ENCODE measurements at places on chromosomes 12 and 14.

DNA sequence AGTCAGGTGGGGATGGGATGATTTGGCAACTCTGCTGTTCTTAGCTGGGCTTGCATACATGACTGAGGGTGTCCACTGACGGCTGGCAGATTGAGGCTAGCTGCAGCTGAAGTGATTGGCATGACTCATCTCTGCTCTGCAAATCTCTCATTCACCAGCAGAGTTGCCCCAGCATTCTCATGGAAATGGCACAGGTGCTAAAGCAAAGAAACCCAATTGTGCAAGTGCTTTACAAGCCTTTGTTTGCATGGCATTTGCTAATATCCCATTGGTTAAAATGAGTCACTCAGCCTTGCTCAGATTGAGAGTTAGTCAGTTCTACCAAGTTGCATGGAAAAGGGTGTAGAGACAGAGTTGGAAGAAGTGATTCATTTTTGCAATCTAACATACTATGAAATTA lies 389.7 kb upstream of the FAR2 start:
- DNase-seq, result peak; percentile 52

GRCh38 chr12:124720004-124720680 lies 143.5 kb downstream of the SCARB1 start:
- peak; percentile 50 for DNase-seq

- no peak for DNase-seq
Measured at GRCh38 chr12:50637870-50638481, 125.9 kb upstream of the ATF1 start.

- DNase-seq, result no peak
Measured at GRCh38 chr12:25257590-25258324, 7.0 kb upstream of the KRAS start.

Data from stromal cell of bone marrow (primary cell).